ENCODE measurements at places on chromosomes 5 and 9.

GRCh38 chr5:56077796-56078233, 83.1 kb upstream of the IL6ST start:
- no peak for DNase-seq

DNA sequence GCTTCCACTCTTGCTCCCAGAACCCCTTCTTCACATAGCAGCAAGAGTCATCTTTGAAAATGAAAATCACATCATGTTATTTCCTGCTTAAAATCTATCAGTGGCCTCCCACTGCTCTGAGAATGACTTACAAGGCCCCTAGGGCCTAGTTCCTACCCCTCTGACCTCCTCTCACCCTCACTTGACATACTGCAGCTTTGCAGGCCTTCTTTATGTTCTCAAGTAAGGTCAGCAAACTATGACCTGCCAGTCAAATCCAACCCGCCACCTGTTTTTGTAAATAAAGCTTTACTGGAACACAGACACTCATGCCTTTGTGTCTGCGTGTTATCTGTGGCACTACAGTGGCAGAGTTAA, 185.7 kb downstream of the NR3C1 start:
- DNase-seq: no peak

GRCh38 chr9:26612211-26612610, 280.4 kb downstream of the CAAP1 start:
- no peak for DNase-seq

GRCh38 chr5:72121780-72122445, 14.6 kb downstream of the MAP1B start:
- DNase-seq: no peak

DNA sequence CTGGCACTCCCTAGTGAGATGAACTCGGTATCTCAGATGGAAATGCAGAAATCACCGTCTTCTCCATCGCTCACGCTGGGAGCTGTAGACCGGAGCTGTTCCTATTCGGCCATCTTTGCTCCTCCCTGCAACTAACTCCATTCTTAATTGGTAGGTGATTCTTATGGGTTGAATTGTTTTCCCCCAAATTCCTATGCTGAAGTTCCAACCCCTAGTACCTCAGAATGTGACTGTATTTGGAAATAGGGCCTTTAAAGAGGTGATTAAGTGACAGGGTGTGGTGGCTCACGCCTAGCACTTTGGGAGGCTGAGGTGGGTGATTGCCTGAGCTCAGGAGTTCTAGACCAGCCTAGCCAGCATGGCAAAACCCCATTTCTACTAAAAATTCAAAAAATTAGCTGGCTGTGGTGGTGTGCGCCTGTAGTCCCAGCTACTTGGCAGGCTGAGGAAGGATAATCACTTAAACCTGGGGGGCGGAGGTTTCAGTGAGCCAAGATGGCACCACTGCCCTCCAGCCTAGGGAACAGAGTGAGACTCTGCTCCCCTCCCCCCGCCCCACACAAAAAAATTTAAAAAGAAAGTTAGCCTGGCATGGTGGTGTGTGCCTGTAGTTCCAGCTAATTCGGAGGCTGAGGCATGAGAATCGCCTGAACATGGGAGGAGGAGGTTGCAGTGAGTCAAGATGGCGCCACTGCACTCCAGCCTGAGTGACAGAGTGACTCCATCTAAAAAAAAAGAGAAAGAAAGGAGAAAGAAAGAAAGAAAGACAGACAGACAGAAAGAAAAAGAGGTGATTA, 25.2 kb upstream of the FOCAD start:
- no peak for DNase-seq

DNA sequence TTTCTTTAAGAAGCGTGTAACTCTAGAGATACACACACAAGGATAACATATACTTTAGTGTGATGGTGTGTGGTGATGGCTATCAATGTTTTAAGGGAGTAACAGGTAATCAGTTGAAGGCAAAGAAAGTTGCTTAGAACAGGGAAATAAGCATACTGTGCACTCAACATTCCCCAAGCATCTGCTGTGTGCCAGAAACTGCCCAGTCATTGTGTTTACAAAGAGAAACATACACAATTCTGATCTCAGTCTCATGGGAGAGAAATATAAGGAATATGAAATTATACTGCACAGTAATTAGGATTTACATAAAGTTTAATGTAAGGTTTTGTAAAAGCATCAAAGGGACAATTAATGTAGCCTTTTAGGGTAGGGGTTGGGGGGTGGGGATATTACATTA, 224.1 kb upstream of the TYRP1 start:
- no peak for DNase-seq

DNA sequence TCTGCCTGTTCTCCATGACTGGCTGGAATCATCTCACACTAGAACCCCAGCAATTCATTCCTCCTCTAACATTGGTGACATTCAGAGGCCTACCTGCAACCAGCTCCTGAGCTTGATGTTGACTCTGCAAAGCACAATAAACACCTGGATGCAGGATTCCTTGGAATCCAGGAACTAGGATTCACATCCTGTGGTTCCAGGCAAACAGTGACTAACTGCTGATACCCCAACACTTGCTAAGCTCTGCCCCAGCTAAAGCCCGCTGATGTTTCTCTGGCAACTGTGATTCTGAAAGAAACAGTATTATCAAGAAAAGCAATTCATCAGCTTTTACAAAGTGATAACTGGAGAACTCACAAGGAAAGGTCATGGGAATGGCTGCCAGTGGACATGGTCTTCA, 29.2 kb downstream of the SUSD1 start:
- no peak for DNase-seq

GRCh38 chr5:119458911-119459632, 6.8 kb downstream of the HSD17B4 start:
- no peak for DNase-seq

GRCh38 chr5:148623741-148624140, 30.6 kb downstream of the HTR4 start:
- DNase-seq: no peak
